ENCODE measurements at places on chromosomes 6 and 20.

DNA sequence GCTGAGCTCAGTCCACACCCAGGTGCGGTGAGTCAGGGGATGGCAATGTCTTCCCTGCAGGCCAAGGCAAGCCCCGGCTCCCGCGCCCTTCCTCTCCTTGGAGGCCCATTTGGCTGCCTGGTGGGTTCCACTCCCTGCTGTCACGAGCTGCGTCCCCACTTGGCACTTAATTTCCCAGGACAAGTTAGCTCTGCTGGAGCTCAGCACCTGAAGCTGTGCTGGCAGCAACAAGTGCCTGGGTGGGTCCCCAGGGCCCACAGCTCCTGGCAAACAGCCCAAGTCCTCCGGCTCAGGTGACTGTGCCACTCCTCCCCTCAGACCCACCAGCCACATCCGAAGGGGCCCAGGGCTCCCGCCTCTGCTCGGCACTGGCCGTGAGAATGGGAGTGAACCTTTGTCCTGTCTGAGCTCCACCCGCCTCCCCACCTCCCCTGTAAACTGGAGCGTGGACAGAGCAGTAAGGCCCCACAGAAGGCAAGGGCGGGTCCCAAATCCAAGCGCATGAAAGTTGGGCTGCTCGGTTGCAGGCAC is 16.9 kb downstream of the LAMA5 start:
- no peak for DNase-seq

DNA sequence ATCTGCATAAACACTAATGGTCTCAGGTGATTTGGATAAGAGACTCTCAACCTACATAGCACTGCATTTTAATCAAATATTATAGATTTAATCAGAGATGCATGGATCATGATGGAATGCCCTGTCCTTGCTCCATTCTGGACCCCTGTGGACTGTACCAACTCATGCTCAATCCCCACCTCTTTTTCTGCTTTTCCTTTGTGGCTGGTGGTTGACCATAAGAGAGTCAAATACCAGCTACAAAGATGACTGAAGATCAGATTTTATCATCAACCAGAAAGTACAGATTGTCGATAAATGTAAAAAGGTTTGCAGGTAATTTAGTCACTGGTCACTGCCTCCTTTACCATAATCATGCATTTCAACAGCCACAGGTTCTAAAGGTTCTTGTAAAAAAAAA is 116.2 kb downstream of the ME1 start:
- no peak for DNase-seq

GRCh38 chr6:155523821-155524651 is 68.4 kb upstream of the NOX3 start:
- no peak for DNase-seq

- DNase-seq, result no peak
Observed at GRCh38 chr6:117329926-117330325, 64.6 kb downstream of the VGLL2 start.

GRCh38 chr20:22502731-22503191 is 81.6 kb downstream of the FOXA2 start:
- no peak for DNase-seq

DNA sequence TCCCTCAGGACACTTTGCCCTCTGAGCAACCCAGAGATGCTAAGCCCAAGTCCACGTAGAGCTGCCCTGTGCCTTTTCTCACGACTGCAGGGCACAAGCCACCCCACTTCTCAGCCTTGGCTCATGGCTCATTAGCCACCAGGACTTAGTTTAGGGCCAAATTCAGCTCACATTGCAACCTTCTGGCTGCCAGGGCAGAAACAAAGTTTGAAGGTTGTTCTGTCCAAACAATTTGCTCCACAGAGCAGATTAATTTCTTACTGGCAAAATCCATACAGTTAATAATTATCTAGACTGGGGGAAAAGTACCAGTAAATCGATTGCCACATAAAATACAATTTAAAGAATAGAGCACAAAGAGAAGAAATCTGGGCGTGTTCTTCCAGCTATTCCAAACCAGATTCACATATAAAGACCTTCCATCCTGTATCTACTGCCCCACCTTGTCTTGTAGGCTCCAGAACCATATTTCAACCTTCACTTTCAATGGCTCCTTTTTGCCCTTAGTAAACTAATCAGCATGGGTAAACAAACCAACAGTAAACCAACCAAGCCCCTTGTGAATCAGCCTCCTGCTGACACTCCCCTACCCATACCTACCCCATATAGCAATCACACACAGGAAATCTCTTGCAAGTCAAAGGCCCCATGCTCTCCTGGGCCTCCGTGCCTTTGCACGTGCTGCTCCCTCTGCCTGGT is 101.9 kb downstream of the QRSL1 start:
- DNase-seq, result no peak

GRCh38 chr6:17156112-17156921 is 54.5 kb downstream of the STMND1 start:
- peak; percentile 5 for DNase-seq

- no peak for DNase-seq
Observed at GRCh38 chr6:19976411-19977129, 139.4 kb downstream of the ID4 start.

GRCh38 chr6:1043458-1043836 is 268.5 kb upstream of the FOXQ1 start:
- no peak for DNase-seq

DNA sequence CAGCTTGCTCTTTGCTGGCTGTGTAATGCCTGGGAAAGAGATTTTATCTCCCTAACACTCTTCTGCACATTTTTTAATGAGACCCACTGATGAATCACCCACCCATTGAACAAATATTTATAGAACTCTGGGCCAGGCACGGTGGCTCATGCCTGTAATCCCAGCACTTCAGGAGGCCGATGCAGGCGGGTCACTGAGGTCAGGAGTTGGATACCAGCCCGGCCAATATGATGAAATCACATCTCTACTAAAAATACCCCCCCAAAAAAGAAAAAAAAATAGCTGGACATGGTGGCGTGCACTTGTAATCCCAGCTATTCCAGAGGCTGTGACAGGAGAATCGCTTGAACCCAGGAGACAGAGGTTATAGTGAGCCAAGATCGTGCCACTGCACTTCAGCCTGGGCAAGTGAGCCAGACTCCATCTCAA is 82.1 kb upstream of the SIRPA start:
- DNase-seq, result no peak

DNA sequence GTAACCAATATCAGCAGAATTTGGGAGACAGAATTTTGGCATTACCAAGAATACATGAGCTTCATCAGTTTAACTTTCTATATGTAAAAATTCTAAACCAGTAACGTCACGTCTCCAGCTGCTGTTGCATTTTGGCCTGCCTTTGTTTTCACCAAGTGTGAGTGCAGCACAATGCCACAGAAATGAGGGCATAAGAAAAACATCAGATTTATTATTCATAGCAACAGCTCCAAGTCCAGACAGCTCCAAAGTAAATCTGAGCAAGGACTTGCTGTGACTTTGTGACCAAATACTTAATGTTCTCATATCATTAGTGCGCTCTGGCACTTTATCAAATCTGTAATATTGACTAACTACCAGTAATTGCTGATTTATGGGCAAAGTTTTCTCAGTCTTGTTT is 11.0 kb upstream of the FBXL4 start:
- DNase-seq, result no peak

DNA sequence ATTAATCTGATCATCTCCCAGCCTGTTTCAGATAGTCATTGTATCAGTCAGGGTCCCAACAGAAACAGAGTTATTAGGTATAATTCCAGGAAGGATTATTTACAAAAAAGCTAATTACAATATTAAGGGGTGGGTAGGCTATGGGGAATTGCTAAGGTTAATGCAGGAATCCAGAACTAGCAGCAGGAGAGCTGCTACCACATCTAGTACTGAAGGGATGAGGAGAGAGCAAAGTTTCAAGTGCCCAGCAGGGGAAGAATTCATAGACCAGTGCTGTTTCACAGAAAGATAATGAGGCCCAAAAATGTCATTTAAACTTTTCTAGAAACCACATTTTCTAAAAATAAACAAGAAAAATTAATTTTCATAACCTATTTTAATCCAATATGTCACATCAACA is 284.2 kb downstream of the HACE1 start:
- no peak for DNase-seq

GRCh38 chr20:45283551-45284057 is 23.0 kb upstream of the RBPJL start:
- DNase-seq, result no peak
